Hematopoietic multipotent progenitor cell (in vitro differentiated cells): ENCODE measurements at places on chromosomes 5 and 9.

DNA sequence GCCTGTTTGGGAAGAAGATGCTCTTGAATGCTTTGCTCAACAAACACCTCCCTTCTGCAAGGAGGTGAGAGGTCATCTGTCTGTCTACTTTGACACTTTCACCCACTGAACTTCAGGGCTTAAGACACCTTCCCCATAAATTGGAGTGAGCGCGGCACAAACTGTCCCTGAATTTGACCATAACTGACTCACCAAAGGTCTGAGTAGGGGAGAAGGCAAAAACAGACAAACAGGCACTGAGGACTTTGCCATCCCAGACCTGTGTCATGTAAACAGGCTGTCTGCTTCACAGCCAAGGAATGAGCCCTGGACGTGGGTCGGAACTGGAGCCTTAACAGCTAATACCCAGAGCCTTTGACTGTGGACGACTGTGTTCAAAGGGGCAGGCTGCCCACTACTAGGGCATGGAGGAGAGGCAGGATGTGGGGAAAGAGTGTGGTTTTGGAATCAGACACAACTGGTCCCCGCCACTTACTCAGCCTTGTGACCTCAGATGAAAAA is 320.9 kb upstream of the KLF4 start:
- DNase-seq = no peak

DNA sequence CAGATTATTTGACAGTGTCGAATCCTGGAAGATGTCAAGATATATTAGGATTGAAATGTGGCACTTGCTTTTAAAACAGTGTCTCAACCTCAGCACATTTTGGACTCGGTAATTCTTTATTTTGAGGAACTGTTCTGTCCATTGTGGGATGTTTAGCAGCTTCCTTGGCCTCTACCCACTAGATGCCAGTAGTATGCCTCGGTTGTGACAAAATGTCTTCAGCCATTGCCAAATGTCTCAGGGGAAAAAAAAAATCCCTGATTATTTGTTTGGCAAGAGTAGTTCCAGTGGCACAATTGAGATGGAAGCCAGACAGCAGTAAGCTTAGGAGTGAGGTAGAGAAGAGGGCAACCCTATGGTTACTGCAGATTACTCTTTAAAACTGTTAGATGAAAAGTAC is 694.5 kb upstream of the RIOK2 start:
- no peak for DNase-seq

DNA sequence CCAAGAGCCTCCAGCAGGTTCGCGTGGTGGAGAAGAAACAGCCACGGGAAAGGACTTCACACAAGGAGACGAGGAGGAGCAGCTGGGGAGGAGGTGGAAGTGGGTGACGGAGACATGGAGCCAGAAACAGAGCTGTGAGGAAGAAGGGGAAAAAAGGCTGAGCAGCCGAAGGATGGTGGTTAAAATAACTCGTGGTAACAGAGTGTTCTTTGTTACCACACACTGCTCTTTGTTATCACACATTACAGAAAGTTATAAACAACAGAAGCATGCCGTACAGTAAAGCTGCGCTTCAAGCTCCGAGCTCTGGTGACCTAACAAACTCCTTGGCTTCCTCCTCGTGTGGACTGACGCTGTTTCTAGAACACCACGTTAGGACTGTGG is 215.4 kb downstream of the GLIS3 start:
- DNase-seq = no peak

GRCh38 chr9:35656831-35657545 is 831 bp downstream of the RMRP start:
- DNase-seq = no peak

GRCh38 chr5:5231576-5231975 is 91.4 kb downstream of the ADAMTS16 start:
- no peak for DNase-seq
